ENCODE measurements at places on chromosomes 7 and 10. TPM values are rescaled to one million over a fixed set of nuclear protein-coding genes. Genes with fewer than 3 reads are reported as not detected.

DNA sequence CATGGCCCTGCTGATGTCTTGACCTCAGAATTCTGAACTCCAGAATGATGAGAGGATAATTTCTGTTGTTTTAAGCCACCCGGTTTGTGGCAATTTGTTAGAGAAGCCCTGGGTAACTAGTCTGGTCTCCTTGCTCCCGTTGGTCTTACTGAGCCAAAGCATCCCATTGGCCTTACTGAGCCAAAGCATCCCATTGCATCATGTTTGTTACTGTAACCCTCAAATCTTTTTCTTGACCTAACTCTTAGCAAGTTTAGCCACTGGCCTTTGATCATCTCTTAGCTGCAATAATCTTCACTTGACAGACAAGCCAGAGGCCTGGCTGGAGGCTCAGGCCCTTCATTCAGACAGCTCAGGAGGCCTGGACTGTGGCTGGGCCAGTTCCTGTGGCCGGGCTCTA, 21.8 kb downstream of the TBXAS1 start:
- no peak for DNase-seq
- no peak overlapping the region for H3K4me3 ChIP-seq
- H3K4me1 ChIP-seq: no peaks in the 10 kb centered on the region
- H3K27me3 ChIP-seq: no peaks in the 10 kb centered on the region
- H3K36me3 ChIP-seq: no peaks in the 10 kb centered on the region
- no peak overlapping the region for H3K27ac ChIP-seq

Gene VWDE
- 7.7 TPM for total RNA-seq

GRCh38 chr10:14821635-14822375, 16.0 kb downstream of the CDNF start:
- H3K27ac ChIP-seq: no peak overlapping the region
- H3K4me1 ChIP-seq: peaks cover 19% of the 10 kb centered on the region
- no peak for DNase-seq
- H3K4me3 ChIP-seq: no peak overlapping the region

GRCh38 chr7:9186730-9187129, 753.3 kb downstream of the NXPH1 start:
- no peak overlapping the region for H3K4me3 ChIP-seq
- H3K27me3 ChIP-seq: no peaks in the 10 kb centered on the region

Gene CCDC172
- total RNA-seq: not detected

DNA sequence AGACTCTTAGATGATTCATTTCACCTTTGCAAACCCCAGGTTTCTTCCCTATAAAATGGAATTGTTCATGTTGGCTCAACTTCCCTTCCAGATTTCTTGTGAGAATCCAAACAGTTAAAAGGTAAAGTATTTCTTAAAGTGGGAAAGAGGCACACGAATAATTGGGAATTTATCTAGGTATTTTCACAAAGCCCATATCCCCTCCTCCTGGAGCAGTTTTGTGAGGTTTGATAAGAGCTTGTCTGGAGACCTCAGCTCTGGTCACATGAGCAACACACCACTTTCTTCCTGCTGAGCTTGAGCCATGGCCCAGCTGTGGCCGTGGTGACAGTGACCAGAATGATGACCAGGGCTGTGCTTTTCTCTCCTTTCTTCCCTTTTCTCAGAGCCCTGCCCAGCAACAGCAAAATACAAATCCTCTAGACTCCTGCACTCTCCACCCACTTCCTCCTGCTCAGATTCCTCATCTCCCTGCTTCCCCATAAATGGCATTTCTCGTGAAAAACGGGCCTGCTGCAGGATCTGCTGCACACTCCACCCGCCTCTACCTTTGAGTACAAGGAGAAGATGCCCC, 87.7 kb downstream of the PIK3CG start:
- no peak overlapping the region for H3K27ac ChIP-seq
- H3K27me3 ChIP-seq: peaks cover 51% of the 10 kb centered on the region
- no peaks in the 10 kb centered on the region for H3K4me1 ChIP-seq
- H3K36me3 ChIP-seq: no peaks in the 10 kb centered on the region

All from PC-3 (cell line).